ENCODE measurements at places on chromosomes 2 and 18. TPM values are rescaled to one million over a fixed set of nuclear protein-coding genes. Genes with fewer than 3 reads are reported as not detected.

DYNC2LI1 gene
- total RNA-seq, result 16.7 TPM

RBM43 gene
- total RNA-seq, result 3.3 TPM

VAMP5 gene
- total RNA-seq, result 1.9 TPM

DUSP11 gene
- 22.9 TPM for total RNA-seq

CNDP1 gene
- total RNA-seq, result not detected

All from HCT116 (cell line).